ENCODE measurements at places on chromosomes 2 and 18.

- no peak for DNase-seq
These were observed 1.6 kb upstream of the ALKAL2 start for GRCh38 chr2:289362-290089.

GRCh38 chr2:234286118-234286598 is 210.7 kb downstream of the ARL4C start:
- no peak for DNase-seq

DNA sequence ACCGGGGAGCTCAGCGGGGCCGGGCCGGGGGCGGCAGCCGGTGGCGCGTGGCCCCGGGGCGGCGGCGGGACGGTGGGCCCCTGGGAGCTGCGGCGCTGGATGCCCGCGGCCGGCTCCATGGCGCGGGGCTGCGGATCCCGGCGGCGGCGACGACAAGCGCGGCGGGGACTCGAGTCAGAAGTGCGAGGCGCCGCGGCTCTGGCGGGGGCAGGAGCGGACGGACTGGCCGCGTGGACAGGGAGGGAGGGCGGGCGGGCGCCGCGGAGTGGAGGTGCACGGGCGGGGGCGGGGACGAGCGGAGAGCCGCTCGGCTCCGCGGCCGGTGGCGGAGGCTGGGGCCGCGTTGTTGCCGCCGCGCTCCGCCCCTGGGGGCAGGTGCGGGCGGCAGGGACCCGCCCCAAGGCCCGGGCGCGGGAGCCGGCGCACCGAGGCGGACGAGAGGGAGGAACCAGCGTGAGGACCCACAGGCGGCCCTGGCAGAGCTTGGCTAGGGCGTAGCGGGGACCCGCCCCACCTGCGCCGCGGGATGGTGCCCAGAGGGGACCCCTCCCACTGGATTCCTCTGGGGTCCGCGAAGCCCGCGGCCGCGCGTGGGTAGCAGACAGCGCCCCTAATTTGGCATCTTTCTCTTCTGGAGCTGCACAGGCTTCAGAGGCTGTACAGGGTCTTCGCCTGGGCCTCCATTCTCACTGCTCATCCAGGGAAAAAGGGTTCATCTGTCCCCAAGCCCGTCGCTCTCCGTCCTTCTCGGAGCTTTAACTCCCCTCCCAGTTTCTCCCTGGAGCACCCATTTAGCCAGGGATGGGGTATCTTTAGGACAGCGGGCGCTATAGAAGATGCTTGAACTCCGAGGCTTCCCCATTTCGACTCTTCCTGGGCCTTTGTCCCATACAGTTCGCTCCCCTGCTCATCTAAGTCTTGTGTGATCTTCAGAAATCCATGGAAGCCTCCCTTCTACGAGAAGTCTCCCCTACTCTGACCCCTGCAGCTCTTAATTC is at the start of gene TMEM163:
Gene TMEM163, minus strand, starts transcription at position 184 of the 998 bp plus-strand sequence.
- DNase-seq = peak; percentile 65

DNA sequence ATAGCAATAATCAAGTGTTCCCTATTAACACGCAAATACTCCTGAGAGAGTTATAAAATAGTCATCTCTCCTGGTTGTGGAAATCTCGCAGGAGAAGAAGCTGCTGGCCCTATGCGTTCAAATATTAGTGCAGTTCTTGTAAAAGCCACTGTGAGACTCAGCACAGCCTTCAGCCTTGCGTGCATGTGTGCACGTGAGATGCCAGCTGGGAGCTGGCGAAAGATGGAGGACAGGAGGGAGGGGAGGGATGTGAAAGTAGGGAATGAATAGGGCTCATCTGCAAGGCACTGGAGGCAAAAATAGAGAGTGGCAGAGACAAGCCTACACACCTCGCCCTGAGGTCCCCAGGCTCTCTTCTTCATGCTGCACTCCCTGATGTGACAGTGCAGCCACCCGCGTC is 126.5 kb downstream of the INO80D start:
- no peak for DNase-seq

DNA sequence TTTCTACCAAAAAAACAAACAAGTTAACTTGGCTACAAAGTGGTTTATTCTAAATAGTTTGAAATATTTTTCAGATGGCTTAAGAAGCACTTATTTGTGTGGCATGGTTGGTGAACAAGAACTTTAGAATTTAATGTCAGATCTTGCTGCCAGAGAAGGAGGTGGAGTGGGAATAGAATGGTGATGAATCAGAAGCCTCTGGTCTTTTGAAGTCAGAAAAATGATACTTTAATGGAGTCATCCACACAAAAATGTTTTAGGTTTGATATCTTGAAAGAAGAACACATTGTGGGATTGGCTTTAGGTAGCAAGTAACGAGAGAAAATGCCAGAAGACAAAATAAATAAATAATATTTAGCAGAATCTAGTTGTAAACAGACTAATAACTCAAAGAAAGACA is 243.1 kb upstream of the FANCL start:
- no peak for DNase-seq

GRCh38 chr2:43174368-43174916 is 52.0 kb downstream of the ZFP36L2 start:
- DNase-seq = no peak

GRCh38 chr2:8882094-8882493 is 44.7 kb upstream of the KIDINS220 start:
- peak; percentile 37 for DNase-seq

DNA sequence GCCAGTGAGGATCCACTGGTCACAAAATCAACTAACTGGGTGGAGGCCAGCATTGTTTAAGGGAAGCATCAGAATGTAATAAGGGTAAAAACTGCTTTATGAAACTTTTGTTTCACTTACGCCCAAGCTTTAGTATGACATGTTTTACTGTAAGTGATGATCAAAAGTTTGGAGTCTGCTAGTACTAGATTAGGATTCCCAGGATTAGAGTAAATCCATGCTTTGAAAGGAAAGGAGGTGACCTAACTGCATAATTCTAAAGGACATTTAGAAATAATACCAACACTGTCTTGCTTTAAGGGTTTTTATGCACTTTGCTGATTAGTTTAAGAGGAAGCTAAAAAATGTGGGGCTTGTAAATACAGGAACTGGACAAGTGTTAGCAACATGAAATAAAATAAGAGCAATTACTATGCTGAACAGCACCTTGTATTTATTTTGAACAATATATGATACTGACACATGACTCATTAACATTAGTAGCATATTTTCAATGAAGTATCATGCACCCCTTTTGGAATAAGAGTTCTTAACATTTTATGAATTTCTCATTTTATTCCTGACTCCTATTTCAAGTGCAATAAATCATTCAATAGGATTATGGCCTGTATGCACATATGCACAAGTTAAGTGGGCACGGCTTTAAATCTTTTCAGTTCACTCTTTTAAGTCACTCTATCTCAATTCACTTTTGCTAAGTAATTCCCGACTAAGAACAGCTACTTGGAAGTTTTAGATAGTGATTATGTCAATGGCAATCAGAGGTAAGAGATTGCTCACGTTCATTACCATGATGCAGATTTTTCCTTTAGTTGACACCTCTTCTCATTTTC is 62.5 kb downstream of the STK39 start:
- DNase-seq = no peak

- DNase-seq = no peak
These were observed 273.5 kb upstream of the HS6ST1 start for GRCh38 chr2:128591861-128592822.

- no peak for DNase-seq
These were observed 84.5 kb upstream of the SNTG2 start for GRCh38 chr2:866009-866680.

DNA sequence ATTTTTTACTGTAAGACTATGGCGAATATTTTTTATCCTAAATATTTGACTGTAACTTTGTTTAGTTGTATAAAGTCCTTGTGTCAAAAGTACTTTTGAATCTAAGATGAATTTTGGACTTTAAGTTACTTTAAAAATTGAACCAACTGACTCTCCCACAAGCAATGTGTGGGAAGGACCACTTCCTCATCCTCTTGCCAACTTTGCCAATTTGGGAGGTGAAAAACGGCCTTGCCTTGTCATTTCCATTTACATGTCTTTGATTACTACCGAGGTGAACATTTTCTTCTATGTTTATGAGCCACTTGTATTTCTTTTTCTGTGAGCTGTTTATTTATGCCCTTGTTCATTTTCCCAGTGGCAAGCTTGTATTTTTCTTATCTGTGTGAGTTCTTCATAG is 12.8 kb upstream of the MSGN1 start:
- DNase-seq = no peak

- peak; percentile 36 for DNase-seq
These were observed 286.0 kb downstream of the LPIN1 start for GRCh38 chr2:12032398-12032797.

DNA sequence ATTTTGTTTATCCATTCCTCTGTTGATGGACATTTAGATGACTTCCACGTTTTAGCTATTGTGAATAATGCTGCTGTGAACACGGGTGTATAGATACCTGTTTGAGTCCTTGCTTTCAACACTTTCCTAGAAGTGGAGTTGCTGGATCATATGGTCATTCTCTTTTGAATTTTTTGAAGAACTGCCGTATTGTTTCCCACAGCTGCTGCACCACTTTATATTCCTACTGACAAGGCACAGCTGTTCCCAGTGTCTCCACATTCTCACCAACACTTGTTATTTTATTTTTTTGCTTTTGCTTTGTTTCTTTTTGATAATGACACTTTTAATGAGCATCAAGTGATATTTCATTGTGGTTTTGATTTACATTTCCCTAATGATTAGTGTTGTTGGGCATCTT is 41.4 kb upstream of the KCNJ13 start:
- no peak for DNase-seq

DNA sequence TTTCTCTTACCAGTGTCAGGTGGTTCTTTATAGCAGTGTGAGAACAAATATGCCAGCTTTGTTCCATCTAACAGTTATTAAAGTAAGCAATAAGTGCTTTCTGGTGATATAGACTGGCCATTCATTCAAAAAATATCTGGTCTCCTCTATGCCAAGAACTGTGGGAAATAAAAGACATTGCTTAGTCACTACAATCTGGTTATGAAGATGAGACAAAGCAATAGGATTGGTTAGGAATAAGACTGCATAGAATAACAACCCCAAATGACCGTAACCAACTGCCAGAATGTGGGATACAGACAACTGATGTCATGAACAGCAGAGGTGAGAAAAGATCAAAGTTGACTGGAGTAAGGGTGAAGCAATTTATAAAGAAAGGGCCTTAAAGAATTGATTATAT is 83.8 kb downstream of the MBD2 start:
- DNase-seq = no peak

GRCh38 chr2:71948781-71949536 is 198.7 kb downstream of the CYP26B1 start:
- DNase-seq = no peak

DNA sequence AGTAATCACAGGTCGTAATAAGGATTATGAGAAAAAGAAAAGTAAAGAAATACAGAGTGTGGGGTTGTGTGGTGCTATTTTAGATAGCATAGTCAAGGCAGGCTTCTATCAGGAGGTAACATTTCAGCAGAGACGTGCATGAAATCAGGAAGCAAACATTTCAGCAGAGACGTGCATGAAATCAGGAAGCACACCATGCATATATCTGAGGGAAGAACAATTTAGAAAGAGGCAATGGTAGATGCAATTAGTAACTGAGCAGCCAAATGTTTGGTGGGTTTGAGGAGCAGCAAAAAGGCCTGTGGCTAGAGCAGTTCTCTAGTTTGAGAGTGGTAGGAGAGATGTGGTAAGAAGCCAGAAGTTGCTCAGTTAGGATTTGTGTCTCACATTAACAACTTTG is 713.7 kb downstream of the ADCYAP1 start:
- DNase-seq = no peak

- no peak for DNase-seq
These were observed 123.1 kb upstream of the STK17B start for GRCh38 chr2:196294516-196294909.

DNA sequence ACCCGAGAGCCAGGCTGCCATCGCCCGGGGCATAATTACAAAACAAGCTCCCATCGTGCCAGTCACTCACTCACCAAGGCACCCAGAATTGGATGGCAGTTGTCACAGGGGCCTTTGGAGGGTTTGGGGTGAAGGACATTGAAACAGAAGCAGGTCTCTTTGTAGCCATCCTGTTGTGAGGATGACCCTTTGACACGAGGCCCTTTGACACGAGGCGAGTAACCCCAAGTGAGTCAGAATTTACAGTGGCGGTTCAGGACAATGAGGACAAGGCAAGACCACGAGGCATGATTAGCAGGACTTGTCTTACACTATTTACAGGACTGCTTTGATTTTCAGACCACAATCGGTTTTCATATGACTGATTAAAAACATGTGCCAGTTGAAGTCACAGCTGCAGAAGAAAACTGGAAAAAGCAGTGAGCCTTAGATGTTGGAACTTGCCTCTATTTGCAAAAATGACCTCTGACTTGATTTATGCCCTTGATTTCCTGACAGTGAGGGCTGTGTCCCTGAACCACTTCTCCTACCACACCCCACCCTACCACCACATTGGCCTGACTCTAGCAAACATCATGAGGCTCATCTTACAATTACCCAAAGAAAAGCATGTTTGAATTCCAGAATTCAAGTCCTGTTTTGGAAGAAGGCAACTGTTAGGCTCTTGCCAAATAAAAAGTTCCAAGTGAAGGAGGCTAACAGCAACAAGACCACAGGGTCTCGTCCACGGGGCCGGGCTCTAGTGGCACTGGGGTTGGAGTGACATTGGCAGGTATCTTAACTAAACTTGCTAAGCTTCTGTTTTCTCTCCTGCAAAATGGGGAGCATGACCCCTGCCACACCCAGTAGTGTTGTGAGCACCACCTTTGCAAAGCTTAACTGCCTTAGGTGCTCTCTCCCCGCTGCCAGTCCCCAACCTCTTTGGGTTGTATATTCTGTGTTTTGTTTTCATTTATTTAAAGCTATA is 64.4 kb upstream of the FOSL2 start:
- no peak for DNase-seq

GRCh38 chr2:228056293-228057097 is 125.0 kb downstream of the SPHKAP start:
- DNase-seq = no peak

DNA sequence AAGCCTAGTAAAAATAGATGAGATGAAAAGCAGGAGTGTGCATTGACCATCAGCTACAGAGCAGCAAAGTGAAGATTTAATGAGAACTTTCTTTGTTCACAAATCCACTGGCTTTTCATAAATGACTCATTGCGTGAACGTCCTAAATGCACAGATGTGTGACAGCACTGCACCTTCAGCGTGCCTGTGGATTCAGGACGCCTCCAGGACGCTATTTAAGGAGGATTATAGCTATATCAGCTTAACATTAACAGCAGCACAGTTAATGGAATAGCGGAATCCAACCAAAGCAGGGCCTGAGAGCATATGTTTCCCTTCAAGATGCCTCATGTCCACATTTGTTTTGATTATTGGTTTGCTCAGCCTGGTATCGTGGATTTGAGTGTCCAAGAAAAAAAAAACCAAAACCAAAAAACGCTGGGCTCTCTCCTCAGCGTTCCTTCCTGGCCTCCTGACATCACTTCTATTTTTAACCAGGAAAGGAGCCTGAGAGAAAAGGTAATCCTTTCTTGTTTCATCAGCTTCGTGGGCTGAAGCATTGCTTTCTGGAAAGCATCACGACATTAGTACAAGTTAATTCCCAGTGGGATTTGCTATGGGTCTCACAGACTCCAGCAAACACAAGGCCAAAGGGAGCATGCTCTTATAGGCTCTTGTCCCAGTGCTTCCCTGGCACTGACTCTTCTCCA is 447.0 kb upstream of the SMIM21 start:
- no peak for DNase-seq

- DNase-seq = no peak
These were observed 48.9 kb downstream of the CHST9 start for GRCh38 chr18:27136208-27136535.

Data from hematopoietic multipotent progenitor cell (in vitro differentiated cells).